ENCODE measurements at places on chromosomes 4 and X.

GRCh38 chr4:100372432-100372831 is 145.4 kb downstream of the EMCN start:
- DNase-seq, result no peak

- DNase-seq, result no peak
Measured at GRCh38 chr4:165537028-165537648, 158.3 kb downstream of the CPE start.

GRCh38 chrX:128975745-128976144 is 547.5 kb downstream of the SMARCA1 start:
- no peak for DNase-seq

- no peak for DNase-seq
Measured at GRCh38 chr4:85756938-85757337, 282.0 kb downstream of the ARHGAP24 start.

DNA sequence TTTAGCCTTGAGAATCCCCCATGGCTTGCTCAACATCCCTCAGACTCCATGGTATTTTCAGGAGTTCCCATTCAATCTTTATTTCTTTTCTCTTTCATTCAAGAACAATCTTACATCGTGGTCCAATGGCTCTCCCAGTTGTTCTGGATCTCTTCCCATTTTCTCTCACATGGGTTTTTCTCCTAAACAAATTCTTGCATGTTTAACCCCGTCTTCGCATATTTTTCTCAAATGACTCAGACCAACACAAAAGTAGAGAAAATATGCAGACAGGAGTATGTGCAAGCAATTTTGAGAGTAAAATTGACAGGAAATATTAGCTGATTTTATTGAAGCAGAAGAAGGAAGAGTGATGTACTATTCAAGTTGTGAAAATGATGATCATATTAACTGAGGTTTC is 396.4 kb upstream of the TRAM1L1 start:
- DNase-seq, result no peak

- no peak for DNase-seq
Measured at GRCh38 chr4:39569209-39569608, 42.0 kb upstream of the UGDH start.

DNA sequence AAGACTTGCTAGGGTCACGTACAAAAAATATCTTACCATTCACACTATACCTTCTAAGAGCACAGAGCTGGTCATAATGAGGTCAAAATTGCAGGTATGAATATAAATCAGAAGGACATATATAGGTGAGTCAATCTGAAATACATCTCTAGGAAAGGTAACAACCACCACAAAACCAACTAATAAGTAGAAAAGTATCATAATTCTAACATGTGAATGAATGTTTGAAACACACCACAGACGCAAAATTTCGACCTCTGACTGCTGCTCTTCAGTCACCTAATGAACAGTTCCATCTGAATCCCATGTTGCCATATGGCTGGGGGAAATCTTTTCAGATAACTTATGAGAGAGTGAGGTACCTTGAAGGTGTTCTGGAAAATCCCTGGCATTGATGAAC is 22.1 kb downstream of the STAP1 start:
- no peak for DNase-seq

- DNase-seq, result no peak
Measured at GRCh38 chr4:89551191-89551590, 243.6 kb upstream of the GPRIN3 start.

DNA sequence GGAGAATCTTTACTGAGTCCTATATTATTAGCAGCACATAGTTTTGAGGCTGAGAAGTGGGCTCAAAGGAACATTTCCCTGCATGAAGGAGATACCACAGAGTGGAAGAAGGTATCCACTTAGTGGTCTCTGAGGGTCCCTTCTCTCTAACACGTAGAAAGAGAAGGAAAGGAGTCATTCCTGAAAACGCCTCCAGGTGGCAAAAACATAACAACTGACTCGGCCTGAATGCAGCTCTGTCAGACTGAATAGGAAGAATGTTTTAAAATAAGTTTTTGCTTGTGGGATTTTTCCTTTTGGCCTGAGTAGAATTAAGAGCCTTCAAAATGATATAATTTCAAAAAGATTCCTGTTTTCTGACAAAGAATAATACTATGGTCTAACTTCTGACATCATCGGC is 23.3 kb downstream of the RPGR start:
- DNase-seq, result no peak

GRCh38 chrX:20487227-20487626 is 220.5 kb upstream of the RPS6KA3 start:
- DNase-seq, result no peak

DNA sequence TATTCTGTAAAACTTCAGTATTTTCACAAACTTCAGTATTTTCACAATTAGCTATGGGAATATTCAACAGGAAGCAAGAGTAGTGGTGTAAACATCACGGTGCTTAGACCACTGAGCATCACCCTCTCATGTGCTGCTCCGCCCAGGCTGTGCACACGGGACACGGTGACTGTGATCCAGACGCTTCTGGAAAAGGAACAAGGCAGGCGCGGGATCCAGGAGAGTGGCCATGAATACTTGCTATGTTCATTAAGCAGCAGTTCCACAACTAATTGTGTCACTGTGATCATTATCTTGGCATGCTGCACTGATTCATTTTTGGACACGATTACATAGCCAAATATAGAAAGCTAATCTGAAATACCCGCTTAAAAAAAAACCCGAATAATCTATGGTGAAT is 19.6 kb upstream of the FAT1 start:
- DNase-seq, result no peak

- DNase-seq, result no peak
Measured at GRCh38 chrX:132171478-132171877, 43.7 kb upstream of the FRMD7 start.

DNA sequence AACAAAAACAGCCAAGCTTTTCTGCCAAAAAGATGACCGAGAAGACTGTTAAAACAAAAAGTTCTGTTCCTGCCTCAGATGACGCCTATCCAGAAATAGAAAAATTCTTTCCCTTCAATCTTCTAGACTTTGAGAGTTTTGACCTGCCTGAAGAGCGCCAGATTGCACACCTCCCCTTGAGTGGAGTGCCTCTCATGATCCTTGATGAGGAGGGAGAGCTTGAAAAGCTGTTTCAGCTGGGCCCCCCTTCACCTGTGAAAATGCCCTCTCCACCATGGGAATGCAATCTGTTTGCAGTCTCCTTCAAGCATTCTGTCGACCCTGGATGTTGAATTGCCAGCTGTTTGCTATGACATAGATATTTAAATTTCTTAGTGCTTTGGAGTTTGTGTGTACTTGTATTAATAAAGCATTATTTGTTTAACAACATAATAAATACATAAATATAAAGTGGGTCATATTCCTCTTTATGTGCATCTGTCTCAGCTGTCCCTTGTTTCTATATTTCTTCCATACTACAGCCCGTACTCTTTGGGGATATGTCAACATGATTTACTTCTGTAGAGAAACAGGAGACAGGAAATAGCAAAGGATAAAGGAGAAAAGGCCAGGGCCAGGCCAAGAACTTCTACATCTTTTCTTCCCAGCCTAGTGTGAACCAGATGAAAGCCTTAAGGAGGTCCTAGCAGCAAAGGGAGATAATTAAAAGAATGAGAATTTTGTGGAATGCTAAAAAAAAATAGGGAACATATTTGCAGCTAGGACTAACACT is 667 bp downstream of the PTTG2 start:
- no peak for DNase-seq

GRCh38 chr4:42148425-42148824 is 4.0 kb downstream of the BEND4 start:
- no peak for DNase-seq

- no peak for DNase-seq
Measured at GRCh38 chr4:80077639-80078038, 4.6 kb upstream of the ANTXR2 start.

GRCh38 chr4:188781655-188782054 is 642.4 kb downstream of the TRIML1 start:
- no peak for DNase-seq

- no peak for DNase-seq
Measured at GRCh38 chrX:14497184-14497666, 32.1 kb upstream of the GLRA2 start.

DNA sequence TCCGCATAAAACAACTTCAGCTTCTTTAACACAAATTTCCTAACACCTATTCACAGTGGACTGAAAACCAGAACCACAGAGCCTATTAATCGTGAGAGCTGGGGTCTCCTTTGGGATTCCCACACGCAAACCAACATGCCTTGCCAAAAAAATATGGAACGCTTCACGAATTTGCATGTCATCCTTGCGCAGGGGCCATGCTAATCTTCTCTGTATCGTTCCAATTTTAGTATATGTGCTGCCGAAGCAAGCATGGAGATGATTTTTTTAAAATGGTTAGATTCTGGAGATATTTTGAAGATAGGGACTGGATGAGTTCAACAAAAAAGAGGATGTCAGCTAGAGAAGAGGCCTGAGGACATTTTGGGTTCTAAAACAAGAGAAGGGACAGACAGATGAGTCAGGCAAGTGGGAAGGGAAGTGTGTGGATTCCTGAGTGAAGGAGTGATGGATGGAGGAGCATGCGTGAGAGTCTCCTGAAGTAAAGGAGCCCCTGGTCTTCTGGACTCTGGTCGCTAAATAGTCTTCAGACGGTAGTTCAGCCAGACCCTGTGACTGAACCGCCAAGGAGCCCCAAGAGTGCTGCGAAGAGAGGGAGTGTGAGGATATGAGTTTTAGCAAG is 9.5 kb upstream of the GATA1 start:
- DNase-seq, result no peak

DNA sequence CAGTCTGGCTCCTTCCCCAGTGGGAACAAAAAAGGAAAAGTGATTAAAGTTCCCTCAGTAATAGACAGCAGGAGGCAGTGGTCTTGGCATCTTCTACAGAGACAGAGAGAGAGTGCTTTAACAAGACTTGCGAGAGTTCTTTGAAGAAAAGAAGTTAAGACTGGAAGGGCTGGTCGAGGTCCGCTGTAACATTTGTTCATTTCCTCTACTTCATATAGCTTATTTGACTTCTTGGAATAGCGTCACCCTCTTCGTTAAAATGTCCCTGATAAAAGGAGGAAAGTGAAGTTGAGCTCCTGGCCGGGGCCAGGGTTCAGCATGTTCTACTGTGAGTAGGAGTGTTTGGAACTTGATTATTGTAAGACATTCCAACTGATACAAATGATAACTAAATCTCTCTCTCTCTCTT is 179.8 kb downstream of the SLIT2 start:
- DNase-seq, result no peak

- no peak for DNase-seq
Measured at GRCh38 chrX:46860557-46860956, 23.7 kb downstream of the RP2 start.

DNA sequence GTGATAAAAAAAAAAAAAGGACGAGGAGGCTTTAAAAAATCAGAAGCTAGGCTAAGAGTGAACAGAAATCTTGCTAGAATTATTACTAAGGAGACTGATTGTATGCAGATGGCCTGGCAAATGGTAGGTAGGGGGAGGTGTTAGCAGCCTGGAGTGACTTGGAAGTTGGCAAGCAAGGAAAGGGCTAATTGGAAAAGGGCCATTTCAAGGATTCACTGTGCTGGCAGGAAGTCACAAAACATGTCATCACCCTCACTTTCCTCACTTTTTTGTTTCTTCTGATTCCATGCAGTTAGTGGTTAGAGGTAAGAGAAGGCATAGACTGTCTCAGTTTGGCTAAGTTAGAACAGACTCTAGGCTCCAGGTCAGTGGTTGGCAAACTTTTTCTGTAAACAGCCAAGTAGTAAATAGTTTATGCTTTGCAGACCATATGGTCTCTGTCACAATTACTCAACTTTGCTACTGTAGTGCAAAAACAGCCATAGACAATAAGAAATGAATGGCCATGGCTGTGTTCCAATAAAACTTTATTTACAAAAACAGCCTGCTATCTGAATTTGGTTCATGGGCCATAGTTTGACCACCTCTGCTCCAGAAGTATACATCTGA is 646.5 kb upstream of the ACTRT1 start:
- DNase-seq, result no peak

- no peak for DNase-seq
Measured at GRCh38 chr4:48490012-48490679, at the start of gene ZAR1. Gene ZAR1, plus strand, starts transcription at chr4:48490252. Its CDS starts 40 bp downstream, at chr4:48490292.

DNA sequence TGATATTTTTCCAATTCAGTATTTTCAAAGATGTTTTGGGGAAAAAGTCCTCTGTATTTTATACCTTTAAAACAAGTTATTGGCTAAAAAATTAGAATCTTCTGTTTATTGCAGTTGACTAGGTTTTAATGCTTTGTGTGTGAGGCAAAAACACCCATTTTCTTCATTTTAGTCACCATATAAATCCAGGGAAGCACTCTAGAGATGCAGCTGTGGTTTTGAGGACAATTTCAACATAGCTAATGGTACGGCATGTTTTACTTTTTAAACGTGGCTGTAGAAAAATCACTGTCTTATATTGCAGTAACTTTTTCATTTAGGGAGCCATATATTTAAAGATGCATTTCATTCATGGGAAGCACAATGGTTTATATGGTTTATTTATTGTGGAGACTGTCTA is 129.1 kb upstream of the PITX2 start:
- no peak for DNase-seq

- DNase-seq, result no peak
Measured at GRCh38 chr4:34157547-34157946, 2086.8 kb downstream of the ARAP2 start.

GRCh38 chrX:41603596-41603995 is 85.2 kb upstream of the GPR34 start:
- no peak for DNase-seq

GRCh38 chr4:112410364-112410763 is 105.6 kb downstream of the NEUROG2 start:
- DNase-seq, result no peak

GRCh38 chr4:139822391-139822790 is 156.8 kb downstream of the MGST2 start:
- no peak for DNase-seq

- no peak for DNase-seq
Measured at GRCh38 chr4:40066651-40067050, 10.0 kb downstream of the N4BP2 start.

- no peak for DNase-seq
Measured at GRCh38 chr4:153594210-153594609, 89.9 kb upstream of the TLR2 start.

GRCh38 chrX:120725874-120726273 is 96.0 kb upstream of the C1GALT1C1 start:
- DNase-seq, result no peak

GRCh38 chrX:31604629-31605221 is 532.9 kb upstream of the FTHL17 start:
- no peak for DNase-seq

GRCh38 chr4:11732155-11732554 is 303.5 kb upstream of the HS3ST1 start:
- DNase-seq, result no peak

DNA sequence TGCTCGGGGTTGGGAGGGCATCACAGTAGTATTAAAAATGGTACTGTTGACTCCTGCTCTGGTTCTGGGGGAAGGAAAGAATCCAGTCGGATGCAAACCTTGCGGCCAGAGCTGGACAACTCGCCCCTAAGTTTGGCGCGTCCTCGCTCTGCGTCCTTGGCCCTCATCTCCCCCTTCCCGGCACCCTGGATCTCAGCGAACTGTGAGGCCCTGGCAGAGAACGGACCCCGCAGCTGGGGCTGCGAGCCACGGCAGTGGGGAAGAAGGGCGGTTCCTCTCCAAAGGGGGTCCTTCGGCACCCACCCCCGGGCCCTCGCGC is 14.0 kb downstream of the ARHGEF6 start:
- DNase-seq, result no peak

All from stimulated activated CD8-positive, alpha-beta memory T cell treated with anti-CD3 and anti-CD28 coated beads, Interleukin-4, amount 100 ng/mL, for 1 hour (primary cell).